Inflammatory macrophage (primary cell): ENCODE measurements at places on chromosomes 13 and 19.

DNA sequence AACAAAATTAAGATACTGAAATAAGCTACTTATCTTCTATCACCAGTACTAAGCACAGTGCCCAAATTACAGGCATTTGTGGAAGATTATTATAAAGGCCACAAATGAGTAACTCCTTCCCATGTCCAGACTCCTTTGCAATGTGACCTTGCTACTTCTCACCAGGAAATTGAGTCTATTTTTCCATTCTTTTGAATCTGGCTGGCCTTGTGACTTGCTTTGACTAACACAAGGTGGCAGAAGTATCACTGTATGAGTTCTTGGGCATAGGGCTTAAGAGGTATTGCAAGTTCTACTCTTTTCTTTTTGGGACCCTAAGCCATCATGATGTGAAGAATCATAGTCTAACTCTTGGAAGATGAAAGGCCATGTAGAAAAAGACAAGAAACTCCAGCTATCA lies 49.9 kb downstream of the UGGT2 start:
- DNase-seq: no peak

DNA sequence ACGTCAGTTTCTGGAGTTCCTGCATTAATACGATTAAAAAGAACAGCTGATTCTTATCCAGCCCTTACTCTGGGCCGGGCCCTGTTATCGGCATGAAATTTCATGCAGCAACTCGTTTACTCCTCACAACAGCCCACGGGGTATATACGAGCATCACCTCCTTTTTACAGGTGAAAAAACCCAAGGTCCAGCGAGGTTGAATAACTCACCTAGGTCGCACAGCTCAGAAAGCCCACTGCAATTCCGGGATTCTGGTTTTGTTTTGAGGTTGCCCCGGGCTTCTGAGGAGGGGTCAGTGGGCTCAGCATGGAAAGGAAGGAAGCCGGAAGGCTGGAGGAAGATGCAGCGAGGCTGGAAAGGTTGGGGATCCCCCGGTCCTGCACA lies 577 bp upstream of the ACP7 start:
- no peak for DNase-seq

GRCh38 chr13:57946361-57946760 lies 314.8 kb downstream of the PCDH17 start:
- no peak for DNase-seq

- no peak for DNase-seq
These were observed 26.5 kb downstream of the ATP4B start for GRCh38 chr13:113631341-113632095.

DNA sequence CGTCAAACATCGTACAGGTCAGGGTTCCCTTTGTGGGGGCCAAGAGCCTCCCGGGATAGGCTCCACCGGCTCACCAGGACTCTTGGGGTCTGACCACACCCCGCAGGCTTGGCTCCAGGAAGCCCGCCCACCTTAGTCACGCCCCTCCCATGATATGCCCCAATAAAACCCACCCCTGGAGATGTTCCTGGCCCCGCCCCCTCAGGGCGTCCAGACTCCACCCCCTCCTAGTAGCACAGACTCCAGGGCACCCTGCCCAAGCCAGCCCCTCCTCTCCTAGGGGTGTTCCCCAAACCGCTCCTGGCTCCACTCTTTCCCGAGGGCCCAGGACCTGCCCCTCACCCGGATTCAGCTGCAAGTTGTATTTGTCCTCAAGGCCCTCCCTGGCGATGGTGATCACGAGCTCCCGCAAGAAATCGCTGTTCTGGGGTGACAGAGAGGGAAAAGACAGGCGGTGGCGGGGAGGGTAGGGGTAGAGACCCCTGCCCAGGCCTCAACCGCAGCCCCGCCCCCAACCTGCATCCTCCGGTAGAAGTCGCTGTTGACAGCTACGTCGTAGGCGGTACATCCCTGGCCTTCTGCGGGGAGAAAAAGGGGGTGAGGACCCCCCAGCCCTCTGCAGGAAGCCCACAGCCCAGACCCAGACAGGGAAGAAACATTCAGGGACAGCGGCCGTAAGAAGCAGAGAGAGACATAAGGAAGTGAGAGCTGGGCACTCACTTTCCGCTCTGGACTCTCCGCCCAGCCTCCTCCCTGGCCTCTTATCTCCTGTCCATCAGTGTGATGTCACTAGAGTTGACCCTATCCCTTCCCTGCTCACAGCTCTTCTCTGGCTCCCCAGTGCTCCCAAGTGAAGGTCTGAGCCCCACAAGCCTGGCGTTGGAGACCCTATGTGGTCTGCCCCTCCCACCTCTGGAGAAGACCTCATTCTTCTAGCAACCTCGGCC lies 3.9 kb downstream of the PIH1D1 start:
- DNase-seq: no peak

- DNase-seq: no peak
These were observed 13.6 kb upstream of the FBXO17 start for GRCh38 chr19:38989066-38989605.

DNA sequence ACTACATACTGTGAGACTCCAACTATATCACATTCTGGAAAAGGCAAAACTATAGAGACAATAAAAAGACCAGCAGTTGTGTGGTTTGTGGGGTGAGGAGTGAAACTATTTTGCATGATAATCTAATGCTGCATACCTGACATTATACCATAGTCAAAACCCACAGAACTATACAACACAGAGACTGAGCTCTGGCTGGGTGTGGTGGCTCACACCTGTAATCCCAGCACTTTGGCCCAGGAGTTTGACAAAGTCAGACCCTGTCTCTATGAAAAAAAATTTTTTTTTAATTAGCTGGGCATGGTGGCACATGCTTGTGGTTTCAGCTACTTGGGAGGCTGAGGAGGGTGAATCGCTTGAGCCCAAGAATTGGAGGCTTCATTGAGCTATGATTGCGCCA lies 11.9 kb downstream of the ZNF541 start:
- DNase-seq: no peak

DNA sequence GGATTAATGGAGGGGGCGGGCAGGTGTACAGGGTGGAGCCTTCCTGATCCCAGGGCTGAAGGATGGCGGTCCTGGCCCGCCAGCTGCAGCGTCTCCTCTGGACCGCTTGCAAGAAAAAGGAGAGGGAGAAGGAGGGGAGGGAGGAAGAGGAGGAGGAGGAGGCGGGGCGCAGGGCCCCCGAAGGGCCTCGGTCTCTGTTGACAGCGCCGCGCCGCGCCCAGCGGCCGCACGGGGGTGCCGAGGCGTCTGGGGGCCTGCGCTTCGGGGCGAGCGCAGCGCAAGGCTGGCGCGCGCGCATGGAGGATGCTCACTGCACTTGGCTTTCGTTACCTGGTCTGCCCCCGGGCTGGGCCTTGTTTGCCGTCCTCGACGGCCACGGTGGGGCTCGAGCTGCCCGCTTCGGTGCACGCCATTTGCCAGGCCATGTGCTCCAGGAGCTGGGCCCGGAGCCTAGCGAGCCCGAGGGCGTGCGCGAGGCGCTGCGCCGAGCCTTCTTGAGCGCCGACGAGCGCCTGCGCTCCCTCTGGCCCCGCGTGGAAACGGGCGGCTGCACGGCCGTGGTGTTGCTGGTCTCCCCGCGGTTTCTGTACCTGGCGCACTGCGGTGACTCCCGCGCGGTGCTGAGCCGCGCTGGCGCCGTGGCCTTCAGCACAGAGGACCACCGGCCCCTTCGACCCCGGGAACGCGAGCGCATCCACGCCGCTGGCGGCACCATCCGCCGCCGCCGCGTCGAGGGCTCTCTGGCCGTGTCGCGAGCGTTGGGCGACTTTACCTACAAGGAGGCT lies at the start of gene PPM1N:
Gene PPM1N (plus strand): TSS at position 33 of the 785 bp plus-strand sequence. CDS start 30 bp downstream, at position 63.
- no peak for DNase-seq

DNA sequence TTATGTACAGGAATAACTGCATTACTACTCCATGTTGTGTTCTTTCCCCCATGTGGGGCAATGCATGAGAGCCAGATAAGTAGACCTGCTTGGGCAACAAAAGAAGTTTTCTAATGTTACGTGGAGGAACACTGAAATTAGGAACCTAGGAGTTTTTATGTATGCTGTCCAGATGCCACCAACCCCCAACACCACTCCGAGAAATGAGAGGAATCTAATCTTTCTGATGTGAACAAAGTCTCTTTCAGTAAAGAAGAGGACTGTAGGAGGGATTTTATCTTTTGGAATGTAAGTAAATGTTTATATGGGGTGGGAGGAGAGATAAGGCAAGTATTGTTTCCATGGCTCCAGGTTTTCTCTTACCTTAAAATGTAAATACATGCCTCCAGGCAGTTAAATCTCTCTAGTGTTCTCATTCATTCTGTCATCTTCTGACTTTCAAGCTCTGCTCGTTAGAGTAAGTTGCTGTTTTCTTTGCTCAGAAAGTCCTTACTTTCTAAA lies 820.6 kb downstream of the PCDH17 start:
- no peak for DNase-seq

DNA sequence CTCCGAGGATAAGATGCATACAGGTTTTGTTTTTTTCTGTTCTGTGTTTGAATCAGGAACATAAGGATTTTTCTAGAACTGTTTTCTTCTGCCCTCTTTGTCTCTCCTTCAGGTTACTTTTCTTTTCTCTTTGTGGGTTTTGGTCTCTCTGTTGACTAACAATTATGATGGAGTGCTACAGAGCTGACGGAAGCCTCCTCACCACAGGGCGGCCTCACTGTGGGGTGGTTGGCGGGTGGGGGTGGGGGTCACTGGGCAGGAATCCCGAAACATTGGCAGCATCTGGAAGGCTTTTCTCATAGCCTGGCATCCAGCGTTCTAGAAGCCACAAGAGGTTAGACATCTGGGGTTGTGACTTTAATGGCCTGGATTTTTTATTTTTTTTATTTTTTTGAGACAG lies 12.0 kb upstream of the MATK start:
- DNase-seq: no peak

DNA sequence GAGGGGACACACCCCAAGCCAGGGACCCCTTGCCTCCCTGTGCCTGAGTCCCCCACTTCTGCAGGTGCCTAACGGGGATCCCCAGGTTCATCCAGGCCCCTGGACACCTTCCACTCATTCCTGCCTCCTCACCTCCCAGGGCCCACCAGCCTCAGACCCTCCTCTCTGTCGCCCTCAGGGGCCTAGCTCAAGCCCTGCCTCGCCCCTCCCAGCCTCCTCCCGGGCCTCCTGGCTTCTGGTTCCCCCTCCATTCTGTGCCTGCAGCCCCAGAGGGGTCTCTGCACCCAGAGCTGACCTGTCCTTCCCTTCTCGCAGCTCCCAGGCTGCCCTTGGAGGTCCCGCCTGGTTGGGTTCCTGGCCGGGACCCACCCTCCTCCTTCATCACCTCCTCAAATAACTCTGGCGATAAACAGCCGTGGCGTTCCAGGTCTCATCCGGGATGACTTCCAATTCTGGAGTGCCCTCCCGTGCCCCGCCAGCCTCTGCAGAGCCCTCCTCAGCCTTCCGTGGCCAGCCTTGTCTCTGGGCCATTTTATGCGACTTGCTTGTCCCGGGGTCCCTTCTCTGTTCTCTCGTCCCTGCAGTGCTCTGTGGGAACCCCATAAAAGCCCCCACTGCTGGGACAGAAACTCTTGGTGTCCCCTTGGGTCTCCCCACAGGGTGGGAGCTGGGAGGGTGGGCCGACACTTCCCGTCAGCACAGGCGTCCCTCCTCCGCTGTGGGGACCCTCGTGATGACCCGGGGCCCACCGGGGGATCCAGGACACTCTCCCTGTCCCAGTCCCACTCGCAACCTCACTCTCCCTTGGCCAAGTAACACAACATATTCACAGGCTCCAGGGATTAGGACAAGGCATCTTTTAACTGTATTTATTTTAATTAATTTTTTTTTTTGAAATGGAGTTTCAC lies 9.2 kb downstream of the JOSD2 start:
- DNase-seq: no peak

GRCh38 chr13:46172531-46172991 lies 9.4 kb downstream of the LCP1 start:
- peak; percentile 92 for DNase-seq

DNA sequence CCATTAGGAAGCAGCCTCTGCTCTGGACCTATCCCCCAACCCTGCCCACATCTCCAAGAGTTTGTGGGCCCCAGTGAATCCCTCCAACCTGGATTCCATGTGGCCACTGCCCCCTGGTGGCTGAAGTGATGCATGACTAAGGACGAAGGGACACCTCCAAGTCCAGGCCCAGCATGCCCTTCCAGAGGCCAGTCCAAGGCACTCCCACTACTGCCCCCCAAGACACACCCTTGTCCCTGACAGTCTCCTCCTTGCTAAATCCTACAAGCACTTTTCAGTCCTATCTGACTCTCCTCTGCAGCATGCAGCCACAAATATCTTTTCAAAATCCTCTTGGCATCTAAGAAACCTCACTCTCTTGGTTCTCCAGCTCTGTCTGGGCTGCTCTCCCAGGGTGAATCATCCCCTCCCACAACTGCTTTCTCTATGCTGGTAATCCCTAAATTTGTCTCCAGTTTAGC lies 33.0 kb downstream of the DEDD2 start:
- DNase-seq: peak; percentile 78

GRCh38 chr13:34044041-34044440 lies 226.1 kb downstream of the RFC3 start:
- no peak for DNase-seq

DNA sequence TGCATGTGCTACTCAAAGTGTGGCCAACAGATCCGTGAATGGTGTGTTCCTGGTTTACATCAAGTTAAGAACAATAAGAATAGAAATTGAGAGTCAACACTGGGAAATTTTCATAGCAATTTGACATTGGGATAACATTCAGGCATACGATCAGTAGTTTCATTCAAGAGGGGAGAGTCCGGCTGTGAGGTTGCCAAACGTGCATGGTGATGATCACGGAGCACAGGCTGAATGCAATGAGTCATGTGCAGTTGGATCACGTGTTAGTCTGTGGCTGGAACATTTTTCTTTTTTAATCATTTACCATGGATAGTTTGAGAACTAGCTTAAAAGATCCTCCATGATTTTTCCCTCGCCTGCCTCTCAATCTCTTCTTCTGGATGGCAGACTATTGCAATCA lies 2.5 kb upstream of the DCT start:
- DNase-seq: no peak

DNA sequence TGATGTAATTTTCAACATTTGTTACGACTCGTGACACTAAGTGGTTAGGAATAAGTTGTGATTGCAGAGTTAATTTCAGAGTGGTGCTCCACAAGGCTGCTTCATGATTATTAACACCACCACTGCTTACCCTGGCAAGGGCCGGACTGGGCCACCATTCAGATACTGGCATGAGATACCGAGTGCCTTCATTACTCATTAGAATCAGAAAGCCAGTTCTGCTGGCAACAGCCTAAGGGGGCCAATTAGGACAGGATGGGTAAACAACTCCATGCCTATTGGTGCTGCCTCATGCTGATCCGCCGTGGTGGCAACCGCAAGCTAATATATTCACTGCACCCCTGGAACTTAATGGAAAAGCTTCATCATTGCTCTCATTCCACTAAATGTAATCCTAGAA lies 575.1 kb downstream of the EFNB2 start:
- no peak for DNase-seq

GRCh38 chr13:44422755-44423643 lies 49.4 kb downstream of the SERP2 start:
- no peak for DNase-seq

DNA sequence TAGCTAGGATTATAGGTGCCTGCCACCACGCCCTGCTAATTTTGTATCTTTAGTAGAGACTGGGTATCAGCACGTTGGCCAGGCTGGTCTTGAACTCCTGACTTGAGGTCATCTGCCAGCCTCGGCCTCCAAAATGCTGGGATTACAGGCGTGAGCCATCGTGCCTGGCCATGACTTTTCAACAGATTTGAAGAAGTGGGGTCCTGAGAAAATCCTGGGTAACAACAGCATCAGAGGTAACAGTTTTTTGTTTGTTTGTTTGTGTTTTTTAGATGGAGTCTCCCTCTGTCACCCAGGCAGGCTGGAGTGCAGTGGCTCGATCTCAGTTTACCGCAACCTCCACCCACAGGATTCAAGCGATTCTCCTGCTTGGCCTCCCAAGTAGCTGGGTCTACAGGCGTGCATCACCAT lies 3.7 kb downstream of the JUNB start:
- no peak for DNase-seq

GRCh38 chr19:18589380-18590272 lies 1.0 kb downstream of the REX1BD start:
- peak; percentile 74 for DNase-seq

GRCh38 chr19:30117636-30118145 lies 175.7 kb downstream of the URI1 start:
- DNase-seq: no peak
